Epithelial cell of proximal tubule (primary cell): ENCODE measurements at places on chromosomes 13 and 19.

DNA sequence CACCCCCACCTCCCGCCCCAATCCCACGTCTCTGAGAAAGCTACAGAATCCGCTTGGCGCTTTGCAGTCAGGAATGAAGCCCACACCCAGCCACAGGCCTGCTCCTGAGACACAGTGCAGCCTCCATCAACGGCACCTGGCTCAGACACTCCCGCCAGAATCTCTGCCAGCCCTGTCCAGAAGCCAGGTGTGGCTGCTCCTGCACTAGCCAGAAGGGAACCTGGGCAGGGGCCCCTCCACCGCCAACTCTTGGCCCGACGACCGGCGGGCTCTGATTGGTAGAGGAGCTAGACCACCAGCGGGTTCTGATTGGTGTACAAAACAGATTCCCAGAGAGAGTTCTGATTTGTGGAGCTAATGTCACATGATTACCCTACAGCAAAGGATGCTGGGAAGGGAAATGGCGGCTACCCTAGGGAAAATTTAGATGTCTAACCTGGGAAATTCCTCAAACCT is 2.9 kb upstream of the PPP6R1 start:
- DNase-seq, result no peak

- DNase-seq, result no peak
Measured at GRCh38 chr13:29292045-29292444, 303.4 kb downstream of the SLC7A1 start.

- no peak for DNase-seq
Measured at GRCh38 chr13:46571189-46571908, 18.4 kb downstream of the LRCH1 start.

DNA sequence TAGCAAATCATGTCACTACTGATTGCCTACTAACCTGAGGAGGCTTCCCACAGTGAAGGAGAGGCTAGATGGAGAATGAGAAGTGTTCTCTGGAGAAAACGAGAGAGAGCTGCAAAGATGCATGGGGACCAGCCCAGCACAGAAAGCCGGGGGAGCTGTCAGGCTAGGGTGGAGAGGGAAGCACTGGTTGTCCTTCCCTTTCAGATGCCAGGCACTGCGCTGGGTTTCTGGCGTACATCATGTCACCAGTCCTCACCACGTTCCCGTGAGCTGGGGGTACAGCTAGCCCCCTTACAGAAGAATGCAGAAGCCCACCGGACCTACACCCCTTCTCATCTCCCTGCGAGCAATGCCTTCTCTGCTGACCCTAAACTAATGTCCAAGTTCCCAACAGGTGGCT is 86.0 kb downstream of the STK24 start:
- DNase-seq, result no peak

- DNase-seq, result peak; percentile 32
Measured at GRCh38 chr13:69857183-69857821, 250.3 kb upstream of the ATXN8OS start.
